Stimulated activated CD4-positive, alpha-beta T cell treated with anti-CD3 and anti-CD28 coated beads, Interleukin-1b, Interleukin-23, amount 100 ng/mL, for 48 hours (primary cell): ENCODE measurements at places on chromosomes 5 and 9.

DNA sequence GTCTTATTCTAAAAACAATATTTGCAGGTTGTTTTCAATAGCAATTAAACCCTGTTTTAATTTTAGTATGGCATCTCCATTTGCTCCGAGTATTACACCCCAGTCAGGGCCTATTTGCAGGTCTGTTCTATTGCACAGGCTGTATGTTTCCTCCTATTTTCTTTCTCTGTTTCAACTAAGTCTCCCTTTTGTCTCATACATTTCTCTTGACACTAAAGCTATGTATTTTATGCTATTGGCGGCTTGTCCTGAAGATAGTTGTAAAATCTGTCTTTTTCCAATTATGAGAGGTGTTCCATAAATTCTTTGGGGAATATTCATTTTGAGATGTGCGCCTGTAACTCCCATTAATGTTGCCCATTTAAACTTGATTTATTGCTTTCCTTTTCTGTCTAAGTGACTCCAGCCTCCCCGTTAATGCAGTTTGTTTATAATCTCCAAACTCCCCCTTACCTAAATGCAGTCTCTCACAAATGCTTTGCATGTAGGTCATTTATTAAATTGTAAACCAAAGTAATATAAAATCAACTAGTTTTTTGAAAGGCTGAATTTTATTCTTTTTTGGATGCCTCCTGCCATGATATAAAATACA, 262.4 kb downstream of the CDH12 start:
- no peak for DNase-seq

GRCh38 chr9:88230612-88231011, 92.3 kb upstream of the SPATA31C2 start:
- DNase-seq: no peak

- no peak for DNase-seq
Observed at GRCh38 chr5:127153031-127153430, 79.7 kb upstream of the C5orf63 start.

- no peak for DNase-seq
Observed at GRCh38 chr5:57504357-57504756, 21.7 kb upstream of the ACTBL2 start.

DNA sequence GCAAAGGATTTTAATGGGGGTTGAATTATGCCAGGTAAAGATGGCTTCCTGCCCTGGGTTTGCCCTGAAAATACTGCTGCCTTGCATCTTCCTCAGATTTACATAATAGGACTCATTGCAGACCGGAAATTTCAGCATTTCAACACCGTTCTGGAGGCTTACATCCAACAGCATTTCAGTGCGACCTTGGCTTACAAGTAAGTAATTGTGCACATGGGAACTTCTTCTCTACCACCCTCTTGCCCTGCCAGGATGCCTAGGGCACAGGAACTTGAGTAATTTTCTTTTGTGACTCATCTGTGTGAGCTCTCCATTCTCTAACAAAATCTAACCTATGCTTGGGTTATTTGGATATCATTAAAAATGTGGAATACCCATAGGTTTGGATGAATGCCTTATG, 80.2 kb downstream of the DOCK2 start:
- no peak for DNase-seq

- no peak for DNase-seq
Observed at GRCh38 chr9:109776391-109776790, 3.6 kb upstream of the PALM2AKAP2 start.

GRCh38 chr5:174411479-174411819, 312.9 kb upstream of the MSX2 start:
- no peak for DNase-seq

- no peak for DNase-seq
Observed at GRCh38 chr9:111375062-111375461, 45.0 kb upstream of the OR2K2 start.

GRCh38 chr9:4979239-4979638, 5.8 kb upstream of the JAK2 start:
- DNase-seq: no peak

DNA sequence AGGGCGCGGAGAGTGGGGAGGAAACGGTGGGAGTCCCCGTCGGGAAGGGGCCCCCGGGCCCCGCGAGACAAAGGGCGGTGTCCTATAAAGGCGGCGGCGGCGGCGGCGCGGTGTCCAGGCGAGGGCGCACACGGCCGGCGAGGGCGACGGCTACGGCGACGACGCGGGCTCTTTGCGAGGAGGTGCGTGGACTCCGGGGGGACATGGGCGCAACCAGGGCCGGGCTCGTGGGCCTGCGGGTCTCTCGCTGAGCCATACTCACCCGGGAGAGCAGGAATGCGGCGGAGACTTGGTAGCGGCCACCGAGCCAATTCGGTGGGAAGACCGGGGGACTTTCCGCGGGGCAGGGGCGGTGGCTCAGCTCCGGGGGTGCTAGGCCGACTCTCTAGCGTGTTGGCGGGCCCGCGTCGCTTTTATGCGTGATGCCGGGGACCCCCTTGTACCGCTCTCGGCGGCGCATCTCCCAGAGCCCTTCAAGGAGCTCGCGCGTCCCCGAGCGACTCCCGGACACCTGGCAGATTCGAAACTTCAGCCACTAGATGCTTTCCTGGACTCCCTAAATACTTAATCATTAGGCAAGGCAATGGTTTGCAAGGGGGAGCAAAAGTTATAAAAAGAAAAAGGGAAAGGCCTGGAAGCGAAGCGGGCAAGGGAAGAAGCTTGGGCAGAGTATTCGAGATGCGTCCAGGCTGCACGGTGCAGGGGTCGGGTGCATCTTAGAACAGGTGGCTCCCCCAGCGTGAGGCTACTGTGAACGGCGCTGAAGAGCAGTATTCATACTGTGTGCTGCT, 5.9 kb upstream of the TAL2 start:
- no peak for DNase-seq

DNA sequence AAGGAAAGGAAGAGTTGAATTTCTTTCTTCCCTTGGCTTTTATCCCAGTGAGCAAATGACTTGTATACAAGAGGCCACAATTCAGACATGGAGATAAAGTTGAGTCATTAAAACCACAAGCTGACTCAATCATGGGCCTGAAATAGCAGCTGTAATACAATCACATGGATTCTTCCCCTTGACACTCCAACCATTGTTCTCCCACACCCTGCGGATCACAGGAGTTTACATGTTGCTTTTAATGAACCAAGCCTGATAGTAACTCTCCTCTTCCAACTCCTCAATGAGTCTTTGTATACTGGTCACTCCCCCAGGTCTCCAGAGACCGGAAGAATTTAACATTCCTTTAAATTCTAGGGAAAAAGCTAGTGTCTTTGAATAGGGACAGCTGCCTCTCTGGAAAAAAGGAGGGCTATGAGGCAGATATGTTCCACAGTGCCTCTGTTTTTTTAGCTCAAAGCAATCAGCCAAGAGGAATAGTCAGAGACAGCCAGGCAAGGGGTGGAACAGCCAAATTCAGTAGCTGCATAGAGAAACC, 32.4 kb downstream of the PCDHGC5 start:
- DNase-seq: no peak

DNA sequence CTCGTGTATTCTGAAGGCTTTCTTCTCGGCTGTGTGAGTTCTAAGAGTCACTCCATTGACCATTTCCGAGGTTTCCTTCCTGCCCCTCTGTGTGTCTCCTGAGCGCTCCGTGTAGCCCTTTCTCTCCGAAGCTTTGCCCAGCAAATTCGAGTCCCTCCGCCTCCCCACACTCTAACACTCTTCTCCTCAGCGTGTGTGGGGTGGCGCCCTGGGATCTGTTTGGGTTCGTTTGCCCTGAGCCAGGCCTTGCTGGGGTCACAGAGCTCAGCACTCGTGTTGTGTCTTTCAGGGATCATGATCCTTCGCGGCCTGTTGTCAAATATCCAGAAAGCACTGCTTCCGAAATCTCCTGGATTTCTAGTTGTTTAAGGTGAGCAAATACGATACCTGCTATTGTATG, 5.6 kb upstream of the PAEP start:
- no peak for DNase-seq

DNA sequence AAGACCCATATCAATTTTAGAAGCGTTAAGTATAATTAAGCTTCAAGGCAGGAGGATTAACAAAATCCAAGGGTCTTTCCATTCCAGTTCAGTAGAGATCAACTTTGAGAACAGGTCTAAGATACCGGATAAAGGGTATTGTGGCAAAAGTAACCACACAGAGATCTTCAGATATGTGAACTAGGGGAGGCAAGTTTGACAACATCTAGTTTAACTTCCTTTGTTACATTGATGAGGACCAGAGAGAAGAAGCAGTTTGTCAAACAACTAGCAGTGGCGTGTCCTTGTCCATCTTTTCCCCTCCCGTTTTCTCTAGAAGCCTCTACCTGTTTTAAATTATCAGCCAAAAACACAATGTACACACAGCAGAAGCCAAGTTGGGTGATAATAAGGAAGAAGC, 8.6 kb downstream of the SLC36A2 start:
- no peak for DNase-seq

DNA sequence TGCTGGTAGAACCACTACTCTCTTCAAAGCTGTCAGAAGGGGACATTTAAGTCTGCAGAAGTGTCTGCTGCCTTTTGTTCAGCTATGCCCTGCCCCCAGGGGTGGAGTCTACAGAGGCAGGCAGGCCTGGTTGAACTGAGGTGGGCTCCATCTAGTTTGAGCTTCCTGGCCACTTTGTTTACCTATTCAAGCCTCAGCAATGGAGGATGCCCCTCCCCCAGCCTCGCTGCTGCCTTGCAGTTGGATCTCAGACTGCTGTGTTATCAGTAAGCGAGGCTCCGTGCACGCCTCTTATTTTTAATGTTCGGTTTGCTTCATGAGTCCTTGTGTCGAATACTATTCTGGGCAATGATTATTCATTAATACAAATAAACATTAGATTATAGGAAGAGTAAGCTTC, 3.1 kb upstream of the SLC27A6 start:
- no peak for DNase-seq

DNA sequence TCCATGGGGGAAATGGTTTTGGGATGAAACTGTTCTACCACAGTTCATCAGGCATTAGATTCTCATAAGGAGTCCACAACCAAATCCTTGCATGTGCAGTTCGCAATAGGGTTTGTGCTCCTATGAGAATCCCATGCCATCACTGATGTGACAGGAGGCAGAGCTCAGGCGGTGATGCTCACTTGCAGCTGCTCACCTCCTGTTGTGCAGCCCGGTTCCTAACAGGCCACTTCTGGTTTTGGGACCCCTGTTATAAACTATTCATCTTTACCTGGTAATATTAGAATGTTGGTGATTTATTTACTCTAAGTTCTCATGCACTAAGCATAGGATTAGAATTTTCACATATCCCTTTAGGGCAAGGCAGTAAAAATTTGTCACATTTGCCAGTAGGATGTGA, 122.3 kb downstream of the CDC42SE2 start:
- DNase-seq: no peak

GRCh38 chr5:127492854-127493738, 24.3 kb upstream of the PRRC1 start:
- no peak for DNase-seq

- no peak for DNase-seq
Observed at GRCh38 chr5:56802205-56802604, 13.1 kb upstream of the MAP3K1 start.
